ENCODE measurements at places on chromosomes 1 and 21. TPM values are rescaled to one million over a fixed set of nuclear protein-coding genes. Genes with fewer than 3 reads are reported as not detected.
A peak's percentile ranks its signal among the peaks of the same experiment; 100 is the strongest.

Gene MAN1A2
- total RNA-seq, result 18.4 TPM

Gene PM20D1
- total RNA-seq, result 0.73 TPM

- no peak for DNase-seq
Observed at GRCh38 chr1:19049128-19049768, 92.8 kb upstream of the IFFO2 start.

- no peak for DNase-seq
Observed at GRCh38 chr21:35015435-35016024, 33.6 kb downstream of the RUNX1 start.

Gene PLEKHN1
- total RNA-seq, result 1.9 TPM

Gene LMX1A
- total RNA-seq, result not detected

- DNase-seq, result peak; percentile 87
Observed at GRCh38 chr21:42414928-42415769, 11.4 kb downstream of the UBASH3A start.

DNA sequence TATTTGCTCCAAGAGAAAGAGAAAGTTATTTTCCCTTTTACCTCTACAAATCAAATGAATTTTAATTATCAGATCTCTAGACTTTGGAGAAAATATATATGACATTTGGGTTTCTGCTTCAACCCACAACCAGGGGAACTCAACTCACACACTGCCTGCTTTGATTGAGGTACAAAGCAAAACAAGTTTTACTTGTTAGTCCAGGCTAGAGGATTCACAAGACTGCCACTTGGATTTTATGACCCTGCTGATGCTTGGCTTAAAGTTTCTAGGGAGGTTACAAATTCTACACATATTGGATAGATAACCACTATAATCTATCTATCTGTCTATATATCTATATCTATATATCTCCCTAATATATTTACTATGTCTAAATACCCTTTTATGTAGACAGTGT is 467.3 kb upstream of the RGS18 start:
- no peak for DNase-seq

GRCh38 chr1:156828400-156829124 is 11.9 kb upstream of the SH2D2A start:
- DNase-seq, result no peak

DNA sequence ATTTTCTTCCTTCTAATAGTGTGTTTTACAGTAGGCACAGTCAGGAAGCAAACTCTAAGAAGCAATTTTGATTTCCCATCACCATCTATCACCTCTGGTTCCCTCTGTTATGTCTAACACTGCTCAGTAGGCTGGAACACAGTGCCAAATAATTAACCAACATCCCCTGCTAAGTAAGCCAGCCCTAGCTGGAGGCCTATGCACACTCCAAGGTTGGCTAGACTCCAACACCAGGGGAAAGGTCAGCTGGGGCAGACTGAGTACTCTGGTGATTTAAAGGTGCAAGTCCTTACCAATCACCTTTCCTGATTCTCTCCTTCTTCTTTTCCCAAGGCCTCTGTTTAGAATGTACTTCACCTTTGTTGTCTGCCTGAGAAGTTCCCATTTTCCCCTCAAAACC is 46.5 kb upstream of the BEND5 start:
- no peak for DNase-seq

DNA sequence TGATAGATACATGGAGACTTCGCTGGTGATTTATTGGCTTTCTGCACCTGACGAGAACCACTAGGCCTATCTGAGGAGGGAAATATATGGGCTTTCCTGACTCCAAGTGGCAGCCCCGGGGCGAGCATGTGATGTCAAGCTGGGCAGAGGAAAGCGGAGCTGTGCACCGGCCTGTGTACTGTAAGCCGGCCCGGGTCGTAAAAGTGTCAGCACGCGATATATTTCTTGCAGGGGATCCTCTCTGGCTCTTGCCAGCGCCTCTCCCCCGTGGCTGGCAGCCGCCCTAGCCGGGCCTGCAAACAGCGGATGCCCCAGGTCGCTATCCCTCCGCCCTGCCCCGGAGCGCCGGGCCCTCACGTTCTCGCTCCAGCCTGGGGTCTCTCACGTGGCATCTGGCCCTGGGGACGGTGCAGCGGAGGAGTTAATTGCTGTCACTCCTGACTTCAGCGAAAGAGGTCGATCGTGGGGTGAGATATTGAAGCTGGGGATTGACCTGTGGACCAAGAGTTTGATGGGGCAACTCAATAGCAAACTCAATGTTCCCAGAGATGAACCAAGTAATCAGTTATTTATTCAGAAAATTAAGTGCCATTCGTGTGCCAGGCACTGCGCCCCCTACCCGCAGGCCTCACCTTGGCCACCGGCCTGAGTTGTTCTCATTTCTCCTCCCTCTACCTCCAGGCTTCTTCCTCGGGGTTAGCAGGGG is 41.0 kb upstream of the HAO2 start:
- DNase-seq, result peak; percentile 22

Gene CA14
- not detected for total RNA-seq

Gene ATP6V1G3
- total RNA-seq, result 0.56 TPM

GRCh38 chr1:115543247-115543646 is 98.5 kb upstream of the VANGL1 start:
- DNase-seq, result no peak

GRCh38 chr1:14961661-14962267 is 191.8 kb upstream of the TMEM51 start:
- DNase-seq, result no peak

DNA sequence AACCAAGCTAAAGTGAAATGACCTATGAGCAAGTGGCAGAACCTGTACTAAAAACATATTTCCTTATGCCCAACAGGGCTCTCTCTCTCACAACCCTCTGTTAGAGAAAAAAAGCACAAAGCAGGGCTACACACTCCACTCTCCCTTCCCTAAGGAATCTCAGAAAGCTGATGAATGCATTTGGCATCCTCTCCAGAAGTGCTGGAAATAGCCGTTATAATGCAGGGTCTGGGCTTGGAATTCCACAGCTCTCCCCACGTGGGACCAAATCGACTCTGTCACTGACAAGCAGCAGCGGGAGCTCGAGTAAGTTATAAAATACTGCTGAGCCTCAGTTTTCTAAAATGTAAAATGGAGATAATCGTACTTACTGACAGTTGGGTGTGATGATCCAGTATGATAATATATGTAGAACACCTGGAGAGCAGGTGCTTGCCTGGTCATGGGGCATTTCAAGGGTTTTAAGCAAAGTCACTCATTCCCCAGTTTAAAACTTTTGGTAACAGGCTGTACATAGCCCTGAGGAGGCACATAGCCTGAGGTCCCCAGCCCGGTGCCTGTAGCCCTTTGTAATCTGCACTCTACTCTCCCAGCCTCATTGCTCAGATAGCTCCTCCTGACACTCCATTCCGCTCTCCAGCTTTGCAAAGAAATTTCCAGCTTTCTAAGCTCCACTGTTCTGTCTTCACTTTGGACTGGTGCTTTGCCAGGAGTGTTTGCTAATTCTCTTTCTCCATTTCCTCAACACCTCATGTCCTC is 175.6 kb upstream of the DAB1 start:
- no peak for DNase-seq

Gene XKR8
- total RNA-seq, result 4.6 TPM

DNA sequence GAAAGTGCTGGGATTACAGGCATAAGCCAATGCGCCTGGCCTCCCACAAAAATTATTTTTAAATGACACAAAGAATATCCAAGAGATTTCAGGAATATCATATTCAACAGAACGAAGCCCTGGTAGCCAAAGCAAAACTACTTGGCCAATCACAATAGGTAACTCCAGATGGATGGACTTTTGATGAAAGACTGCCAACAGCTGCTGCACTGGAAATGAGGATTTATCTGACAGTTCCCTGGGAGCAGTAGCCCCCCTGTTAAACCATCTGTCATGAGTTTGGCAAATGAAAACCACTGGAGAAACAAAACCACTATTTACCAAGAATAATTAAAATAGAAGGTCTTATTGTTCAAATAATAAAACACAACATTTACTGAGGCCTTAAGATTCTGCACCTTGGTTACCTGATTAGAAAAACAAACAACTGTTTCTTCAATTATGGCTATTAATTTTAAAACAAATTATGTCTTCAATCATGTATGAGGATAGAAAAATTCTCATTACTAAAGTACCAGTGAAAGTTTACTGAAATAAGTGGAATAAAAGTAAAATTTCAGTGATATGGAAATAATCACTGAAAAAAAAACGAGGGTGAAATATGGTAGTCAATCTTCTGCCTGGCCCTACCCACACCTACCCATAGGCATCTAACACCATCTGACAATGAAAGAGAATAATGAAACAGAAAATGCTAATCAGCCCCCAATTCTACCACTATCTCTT is 34.3 kb upstream of the PSMG1 start:
- DNase-seq, result no peak

GRCh38 chr1:184032930-184033418 is 4.6 kb downstream of the COLGALT2 start:
- no peak for DNase-seq

- DNase-seq, result no peak
Observed at GRCh38 chr1:212133319-212133718, 97.8 kb downstream of the DTL start.

GRCh38 chr1:168390271-168390670 is 109.6 kb downstream of the TBX19 start:
- no peak for DNase-seq

GRCh38 chr1:229258031-229258756 is 12.7 kb upstream of the RAB4A start:
- DNase-seq, result peak; percentile 62

DNA sequence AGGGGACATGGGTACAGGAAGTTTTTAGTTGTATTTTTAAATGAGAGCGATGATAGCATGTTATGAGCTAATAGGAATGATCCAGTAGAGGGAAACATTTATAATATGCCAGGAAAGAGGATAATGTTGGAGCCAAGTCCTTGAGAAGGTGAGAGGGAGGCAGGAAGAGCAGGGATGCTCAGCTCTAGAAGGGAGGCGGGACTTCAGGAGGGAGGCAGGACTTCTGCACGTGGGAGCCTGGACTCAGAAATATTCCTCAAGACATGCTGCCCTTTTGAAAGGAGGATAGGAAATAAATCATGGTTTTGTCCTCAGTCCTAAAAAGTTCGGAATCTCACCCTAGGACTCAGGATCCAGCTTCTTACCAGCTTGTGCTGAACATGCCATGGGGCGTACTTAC is 5.9 kb downstream of the ADARB1 start:
- DNase-seq, result no peak

Gene RIIAD1
- total RNA-seq, result not detected

DNA sequence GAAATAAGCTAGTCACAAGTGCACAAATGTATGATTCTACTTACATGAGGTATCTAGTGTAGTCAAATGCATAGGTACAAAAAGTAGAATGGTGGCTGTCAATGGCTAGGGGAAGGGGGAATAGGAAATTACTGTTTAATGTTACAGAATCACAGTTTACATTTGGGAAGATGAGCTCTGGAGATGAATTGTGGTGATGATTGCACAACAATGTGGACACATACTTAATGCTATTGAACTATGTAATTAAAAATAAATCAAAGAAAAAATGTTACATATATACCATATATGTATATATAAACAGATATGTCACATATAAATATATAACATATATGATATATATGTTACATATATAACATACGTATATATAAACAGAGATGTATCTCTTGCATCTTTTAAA is 39.4 kb downstream of the VAV3 start:
- DNase-seq, result no peak

DNA sequence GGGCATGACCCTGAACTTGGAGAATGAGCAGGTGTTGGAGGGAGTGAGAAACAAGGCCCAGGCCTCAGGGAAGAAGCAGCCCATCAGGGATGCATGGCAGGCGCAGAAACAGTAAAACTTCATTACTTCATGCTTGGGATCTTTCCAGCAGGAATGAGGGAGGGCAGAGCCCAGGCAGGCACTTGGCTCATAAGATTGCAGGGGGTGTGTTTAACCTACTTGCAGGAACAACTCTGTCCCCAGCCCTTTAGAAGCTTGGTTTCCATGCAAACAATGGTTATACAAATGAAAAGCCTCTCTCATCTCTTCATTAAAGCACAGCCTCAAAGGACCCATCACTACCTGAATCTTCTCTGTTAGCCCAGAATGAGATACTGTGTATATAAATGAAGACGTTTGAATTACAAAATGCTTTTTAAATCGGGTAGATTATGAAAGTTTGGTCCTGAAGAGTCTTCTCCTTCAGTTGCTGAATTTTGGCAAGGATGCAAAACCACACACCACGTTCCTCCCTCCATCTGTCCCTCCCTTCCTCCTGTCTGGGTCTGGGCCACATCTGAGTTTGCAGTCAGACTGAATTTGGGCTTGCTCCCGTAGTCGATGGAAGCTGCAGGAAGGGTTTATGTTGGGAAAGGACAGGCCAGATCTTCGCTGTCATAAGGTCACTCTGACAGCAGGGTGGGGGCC is 154.4 kb upstream of the KLHDC7A start:
- no peak for DNase-seq

GRCh38 chr1:33322870-33323585 is 2.1 kb upstream of the A3GALT2 start:
- DNase-seq, result no peak

- no peak for DNase-seq
Observed at GRCh38 chr1:15196807-15197530, 43.4 kb downstream of the TMEM51 start.

Gene S100A5
- 3.9 TPM for total RNA-seq

DNA sequence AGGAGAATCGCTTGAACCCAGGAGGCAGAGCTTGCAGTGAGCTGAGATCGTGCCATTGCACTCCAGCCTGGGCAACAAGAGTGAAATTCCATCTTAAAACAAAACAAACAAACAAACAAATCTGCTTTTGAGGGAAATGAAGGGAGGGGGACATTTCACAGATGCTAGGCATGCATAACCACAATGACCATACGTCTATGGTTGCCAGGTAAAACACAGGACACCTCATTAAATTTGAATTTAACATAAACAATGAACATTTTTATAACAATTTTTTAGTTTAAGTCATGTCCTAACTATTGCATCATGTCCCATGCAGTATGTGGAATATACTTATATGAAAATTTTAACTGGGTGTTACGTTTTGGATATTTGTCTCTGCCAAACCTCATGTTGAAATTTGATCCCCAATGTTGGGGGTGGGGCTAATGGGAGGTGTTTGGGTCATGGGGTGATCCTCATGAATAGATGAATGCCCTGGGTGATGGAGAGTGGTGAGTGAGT is 31.0 kb upstream of the ZBTB18 start:
- DNase-seq, result no peak

Gene FCRL1
- not detected for total RNA-seq

Gene GJB5
- total RNA-seq, result not detected

- DNase-seq, result no peak
Observed at GRCh38 chr21:40733024-40733397, 113.9 kb downstream of the DSCAM start.

Gene NHLH1
- 0.46 TPM for total RNA-seq

DNA sequence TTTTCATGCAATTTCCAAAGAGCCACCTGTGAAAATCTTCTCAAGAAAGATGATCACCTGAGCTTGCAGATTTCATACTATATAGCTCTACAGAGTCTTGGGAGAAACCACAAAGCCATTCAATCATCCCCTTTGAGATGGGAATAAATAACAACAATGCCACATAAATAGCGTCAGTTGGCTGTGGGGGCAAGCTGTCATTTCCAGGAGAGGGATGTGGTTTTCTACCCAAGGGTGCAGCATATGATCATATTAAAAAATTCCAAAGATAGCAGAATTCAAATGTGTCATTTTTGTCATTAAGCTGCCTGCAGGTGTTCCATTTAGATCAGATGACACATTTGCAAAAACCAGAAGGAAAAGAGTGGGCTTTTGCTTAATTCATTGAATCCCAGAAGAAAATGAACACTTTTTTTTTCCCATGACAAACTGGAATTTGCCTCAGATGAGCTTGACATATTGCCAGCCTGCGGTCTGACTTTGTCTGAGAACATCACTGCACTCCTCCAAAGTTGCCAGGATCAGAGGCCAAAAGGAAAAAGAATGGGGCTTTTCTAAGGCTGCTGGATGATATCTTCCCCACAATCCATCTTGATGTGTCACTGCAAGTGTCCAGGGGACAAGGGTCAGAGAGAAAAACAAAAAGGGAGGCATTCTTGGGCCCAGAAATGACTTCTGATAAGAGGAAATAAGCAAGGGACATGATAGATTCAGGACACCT is 314.1 kb upstream of the USP25 start:
- DNase-seq, result no peak
